Spleen (tissue), 13 donors: ENCODE measurements at places on chromosomes 3 and 15. TPM values are rescaled to one million over a fixed set of nuclear protein-coding genes. Genes with fewer than 3 reads are reported as not detected.

C2CD4B gene
- total RNA-seq: 0.30 TPM

ZNF660 gene
- total RNA-seq: 2.9 TPM

PPP1R14D gene
- total RNA-seq: not detected

GHSR gene
- total RNA-seq: not detected

KCNMB3 gene
- 9.1 TPM for total RNA-seq

HTR3E gene
- not detected for total RNA-seq

SST gene
- total RNA-seq: not detected

SLC51A gene
- total RNA-seq: 9.3 TPM

- no peak for DNase-seq
These were observed 63.9 kb downstream of the XXYLT1 start for GRCh38 chr3:195207056-195207455.

- no peak for DNase-seq
These were observed 386.6 kb upstream of the WNT5A start for GRCh38 chr3:55873523-55874254.

DNA sequence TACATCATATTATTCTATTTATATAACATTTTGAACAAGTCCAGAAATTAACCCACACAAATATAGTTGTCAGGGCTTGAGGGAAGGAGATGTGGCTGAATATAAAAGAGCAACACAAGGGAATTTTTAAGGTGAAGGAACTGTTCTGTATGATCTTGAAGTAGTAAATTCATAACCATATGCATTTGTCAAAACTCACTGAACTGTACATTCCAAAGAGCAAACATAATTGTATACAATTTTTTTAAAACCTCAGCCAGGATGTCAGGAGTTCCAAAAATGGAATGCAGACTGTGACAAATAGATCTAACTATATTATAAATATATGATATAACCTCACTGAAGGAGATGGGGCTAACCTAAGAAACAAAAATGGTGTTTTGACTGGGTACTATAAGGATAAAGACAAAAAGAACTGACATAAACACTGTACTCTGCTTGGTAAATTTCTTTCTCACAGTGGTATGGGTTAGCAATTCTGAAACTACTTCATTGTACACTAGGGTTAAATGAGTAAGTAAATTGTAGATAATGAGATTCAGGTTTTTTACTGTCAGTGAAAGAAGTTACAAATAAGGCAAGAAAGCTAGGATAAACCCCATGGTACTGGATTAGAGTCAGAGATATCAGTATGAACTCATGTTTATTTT is 14.4 kb downstream of the GOLGB1 start:
- DNase-seq: no peak

DNA sequence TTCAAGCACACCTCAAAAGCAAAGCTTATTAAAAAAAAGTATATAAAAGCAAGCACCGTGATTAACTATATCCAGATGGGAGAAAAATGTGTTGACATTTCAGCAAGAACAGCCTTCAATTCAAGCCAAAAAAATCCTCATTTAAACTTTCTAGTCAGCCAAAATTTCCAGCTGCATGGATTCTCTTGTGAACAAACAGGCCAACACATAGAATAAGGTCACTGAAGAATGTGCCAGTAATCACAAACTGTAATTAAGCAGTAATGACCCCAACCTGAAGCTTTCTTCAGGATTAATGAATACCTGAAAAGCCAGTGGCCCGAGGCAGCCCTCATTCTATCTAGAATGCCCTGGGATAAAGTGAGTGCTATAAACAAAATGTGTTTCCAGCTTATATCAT is 130.7 kb upstream of the KCNMB2 start:
- no peak for DNase-seq

- no peak for DNase-seq
These were observed 17.0 kb upstream of the SLC9A9 start for GRCh38 chr3:143865302-143865701.

- peak; percentile 83 for DNase-seq
These were observed 708 bp upstream of the GCHFR start for GRCh38 chr15:40762919-40763800.

DNA sequence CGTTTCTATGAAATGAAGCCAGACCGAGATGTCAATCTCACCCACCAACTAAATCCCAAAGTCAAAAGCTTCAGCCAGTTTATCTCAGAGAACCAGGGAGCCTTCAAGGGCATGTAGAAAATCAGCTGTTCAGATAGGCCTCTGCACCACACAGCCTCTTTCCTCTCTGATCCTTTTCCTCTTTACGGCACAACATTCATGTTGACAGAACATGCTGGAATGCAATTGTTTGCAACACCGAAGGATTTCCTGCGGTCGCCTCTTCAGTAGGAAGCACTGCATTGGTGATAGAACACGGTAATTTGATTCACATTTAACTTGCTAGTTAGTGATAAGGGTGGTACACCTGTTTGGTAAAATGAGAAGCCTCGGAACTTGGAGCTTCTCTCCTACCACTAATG is 41.9 kb upstream of the TRA2B start:
- DNase-seq: no peak

GRCh38 chr3:174218016-174218415 is 641.1 kb upstream of the NAALADL2 start:
- DNase-seq: no peak

DNA sequence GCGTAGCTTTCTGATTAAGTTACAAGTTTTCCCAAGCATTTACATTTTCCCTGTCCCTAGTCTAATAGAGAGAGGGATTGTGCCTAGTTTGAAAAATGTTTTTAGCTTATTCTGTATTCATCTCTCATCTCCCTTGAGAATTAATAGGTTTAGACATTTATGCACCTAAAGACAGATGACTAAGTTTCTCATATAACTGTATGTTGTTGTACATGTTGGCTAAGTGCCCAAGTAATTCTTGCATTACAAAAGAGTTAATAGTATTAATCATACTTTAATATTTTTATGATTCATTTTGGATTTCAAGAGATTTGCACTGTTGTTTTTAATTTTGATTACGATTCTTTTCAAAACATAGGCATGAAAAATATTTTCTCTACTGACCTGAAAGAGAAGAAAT is 109.0 kb upstream of the TBL1XR1 start:
- DNase-seq: no peak

DNA sequence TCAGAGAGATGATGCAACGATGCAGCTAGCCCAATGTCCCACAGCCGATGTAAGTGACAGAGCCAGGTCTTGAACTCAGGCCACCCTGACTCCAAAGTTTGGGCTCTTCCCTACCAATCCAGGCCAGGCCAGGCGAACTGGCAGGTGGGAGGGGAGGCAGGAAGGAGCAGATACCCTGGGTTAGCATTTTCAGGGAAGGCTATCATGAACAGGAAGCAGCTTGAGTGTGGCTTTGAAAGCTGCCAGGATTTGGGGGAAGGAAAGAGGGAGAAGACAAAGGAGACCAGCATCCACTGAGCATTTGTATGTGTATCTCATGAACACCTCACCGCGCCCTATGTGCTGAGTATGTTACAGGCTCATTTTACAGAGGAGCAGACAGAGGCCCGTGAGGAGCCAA is 38.8 kb downstream of the LMCD1 start:
- DNase-seq: no peak

- DNase-seq: no peak
These were observed 6.1 kb downstream of the SHF start for GRCh38 chr15:45181491-45182285.

GRCh38 chr3:191263365-191263764 is 64.3 kb downstream of the OSTN start:
- DNase-seq: no peak

GRCh38 chr3:195259154-195259474 is 11.8 kb downstream of the XXYLT1 start:
- no peak for DNase-seq

GRCh38 chr15:28125673-28126651 is 26.8 kb upstream of the OCA2 start:
- DNase-seq: no peak

DNA sequence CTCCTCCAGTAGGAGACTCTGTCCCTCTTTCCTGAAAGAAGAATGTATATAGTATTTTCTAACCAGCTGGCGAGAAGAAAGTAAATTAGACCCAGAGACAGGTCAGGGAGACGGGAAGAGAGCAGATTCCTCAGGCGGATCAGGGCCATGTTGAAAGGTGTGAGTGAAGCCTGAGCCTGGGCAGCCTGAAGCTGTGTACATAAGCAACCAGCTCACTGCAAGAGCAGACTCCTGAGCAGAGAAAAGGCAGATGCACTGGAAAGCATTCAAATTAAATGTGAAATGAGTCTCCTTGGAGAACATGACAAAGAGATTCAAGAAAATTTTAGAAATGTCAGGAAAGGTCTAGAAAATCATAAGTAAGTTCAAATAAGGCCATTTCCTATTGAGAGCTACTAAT is 165.8 kb downstream of the GOLIM4 start:
- DNase-seq: no peak

GRCh38 chr3:3194861-3195260 is 15.4 kb upstream of the CRBN start:
- DNase-seq: no peak
